ENCODE measurements at places on chromosomes 1 and 21. TPM values are rescaled to one million over a fixed set of nuclear protein-coding genes. Genes with fewer than 3 reads are reported as not detected.

Gene AVPR1B
- total RNA-seq: not detected

Gene FCRL5
- total RNA-seq: not detected

Gene TBX15
- not detected for total RNA-seq

Gene NUP210L
- total RNA-seq: under 0.01 TPM

DNA sequence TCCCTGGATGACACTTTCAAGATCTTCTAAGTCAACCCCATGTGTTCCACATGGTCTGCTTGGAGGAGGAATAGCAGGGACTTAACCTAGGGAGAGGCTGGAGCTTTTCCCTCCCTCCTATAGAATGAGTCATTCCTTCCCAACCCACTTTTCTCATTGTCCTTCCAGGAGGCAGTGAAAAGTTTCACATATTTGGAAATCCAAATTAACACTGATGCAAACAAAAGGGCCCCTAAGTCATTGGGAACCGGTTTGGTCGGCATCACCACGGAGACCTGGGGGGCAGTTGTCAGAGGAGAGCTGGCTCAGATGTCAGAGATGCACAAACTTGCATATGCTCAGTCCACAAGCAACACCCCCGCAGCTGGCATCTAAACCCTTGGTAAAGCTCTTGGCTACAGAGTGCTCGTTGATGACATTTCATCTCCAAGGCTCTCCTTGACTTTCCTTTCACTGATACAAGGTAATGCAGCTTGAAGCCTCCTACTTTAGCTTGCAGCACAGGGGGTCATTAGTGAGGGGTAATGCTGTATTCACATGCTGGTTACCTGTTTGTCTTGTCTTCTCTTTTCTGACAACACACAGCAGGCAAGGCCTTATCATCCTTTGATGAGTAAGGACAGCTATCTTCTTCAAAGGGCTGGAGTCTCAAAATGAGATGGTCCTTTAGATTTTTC is 12.3 kb upstream of the LRRC8D start:
- peak; percentile 84 for DNase-seq

- DNase-seq: peak; percentile 11
These were observed 12.0 kb downstream of the NCMAP start for GRCh38 chr1:24567792-24568388.

DNA sequence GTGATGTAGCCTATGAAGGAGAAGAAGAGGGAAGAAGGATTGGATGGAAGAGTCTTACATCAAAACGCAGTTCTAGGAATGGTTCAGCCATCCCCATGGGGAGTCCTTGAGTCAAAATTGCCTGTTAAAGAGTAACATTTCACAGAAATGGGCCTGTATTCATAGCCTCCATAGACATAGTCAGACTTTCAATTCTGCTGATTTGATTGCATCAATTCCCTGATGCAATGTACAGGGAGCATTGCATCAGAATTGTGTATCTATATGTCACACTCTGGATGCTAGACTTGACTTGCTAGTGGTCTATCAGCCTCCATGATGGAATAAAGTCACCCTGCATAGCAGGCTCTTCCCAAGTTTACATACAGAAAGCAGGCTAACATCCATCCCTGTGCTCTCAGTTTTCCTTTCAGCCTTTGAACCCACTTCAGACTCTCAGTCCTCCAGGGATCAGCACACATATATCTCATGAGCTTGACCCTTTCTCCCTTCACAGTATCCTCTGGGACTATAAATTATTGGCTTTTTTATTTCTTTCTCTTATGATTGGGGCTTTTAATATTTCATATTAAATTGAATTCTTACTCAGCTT is 1111.7 kb upstream of the B3GALT2 start:
- DNase-seq: no peak

- peak; percentile 80 for DNase-seq
These were observed 2.6 kb downstream of the RIMS3 start for GRCh38 chr1:40662864-40663263.

DNA sequence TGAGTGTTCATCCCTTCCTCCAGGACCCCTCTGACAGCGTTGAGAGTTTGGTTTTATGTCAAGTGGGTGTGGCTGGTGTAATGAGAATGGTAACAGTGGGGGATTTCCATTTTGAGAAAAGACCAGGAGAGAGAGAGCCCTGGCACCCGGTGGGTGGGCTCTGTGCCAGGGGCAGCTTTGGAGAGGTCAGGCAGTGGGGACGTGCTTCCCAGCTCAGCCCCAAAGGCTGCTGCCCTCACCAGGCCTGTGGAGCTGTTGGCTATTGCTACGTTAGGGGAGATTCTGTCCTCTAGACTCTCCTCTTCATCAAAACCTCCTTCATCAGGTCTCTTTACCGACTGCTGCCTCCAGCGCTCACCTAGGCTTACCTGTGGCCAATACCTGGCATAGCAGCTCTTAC is 176.3 kb downstream of the PTPRU start:
- DNase-seq: no peak

DNA sequence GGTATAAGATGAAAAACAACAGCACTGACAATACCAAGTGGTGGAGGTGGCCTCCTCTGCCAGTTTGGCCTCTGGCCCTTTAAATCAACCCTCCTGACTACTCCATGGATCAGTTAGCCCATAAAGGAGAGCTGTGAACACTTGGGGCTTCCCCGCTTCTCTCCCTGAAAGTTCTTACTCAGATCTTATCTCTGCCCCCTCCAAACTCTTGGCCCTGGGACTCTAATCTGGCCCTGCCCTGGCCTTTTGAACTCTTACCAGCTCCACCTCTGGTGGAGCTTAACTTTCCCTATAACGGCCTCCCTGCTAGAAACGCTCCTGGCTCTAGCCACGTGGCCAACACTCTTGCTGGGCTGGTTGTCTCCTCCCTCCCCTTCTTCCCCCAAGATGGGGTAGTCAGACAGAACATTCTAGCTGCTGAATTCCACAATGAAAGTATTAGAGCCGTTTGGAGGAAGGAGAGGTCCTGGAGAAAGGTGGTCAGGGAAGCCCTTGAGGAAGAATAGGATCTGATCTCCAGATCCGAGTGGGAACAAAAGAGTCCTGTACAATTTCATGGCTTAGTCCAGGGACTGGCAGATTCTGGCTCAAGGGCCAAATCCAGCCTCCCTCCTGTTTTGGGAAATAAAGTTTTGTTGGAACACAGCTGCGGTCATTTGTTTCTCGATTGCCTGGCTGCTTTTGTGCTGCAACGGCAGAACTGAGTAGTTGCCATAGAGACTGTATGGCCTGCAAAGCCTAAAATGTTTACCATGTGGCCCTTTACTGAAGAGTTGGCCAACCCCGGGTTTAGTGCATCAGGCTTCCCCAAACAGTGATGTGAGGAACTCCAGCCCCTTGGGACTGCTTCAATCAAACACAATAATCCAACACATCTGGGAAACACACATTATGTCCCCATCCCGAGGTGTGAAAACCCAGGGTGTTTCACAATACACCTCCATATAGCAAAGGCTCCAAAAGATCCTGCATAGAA is 9.5 kb upstream of the PIGR start:
- DNase-seq: no peak

DNA sequence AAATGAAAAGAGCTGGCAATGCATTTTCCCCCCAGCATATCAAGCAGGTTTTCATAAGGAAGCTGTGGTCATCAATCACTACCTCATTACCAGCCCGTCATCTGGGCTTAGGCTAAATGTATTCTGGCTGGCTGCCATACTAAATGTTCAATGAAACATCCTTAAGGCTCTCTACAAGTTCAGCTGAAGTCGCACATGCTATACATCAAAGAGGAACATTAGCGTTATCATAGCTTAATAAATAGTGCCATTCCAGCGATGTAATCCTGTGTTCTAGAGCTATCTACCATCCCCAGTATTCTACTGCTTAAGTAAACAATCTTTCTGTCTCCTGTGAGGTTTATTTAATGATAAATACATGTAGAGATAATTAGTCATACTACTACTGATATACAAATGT is 288.8 kb downstream of the DPYD start:
- peak; percentile 13 for DNase-seq

DNA sequence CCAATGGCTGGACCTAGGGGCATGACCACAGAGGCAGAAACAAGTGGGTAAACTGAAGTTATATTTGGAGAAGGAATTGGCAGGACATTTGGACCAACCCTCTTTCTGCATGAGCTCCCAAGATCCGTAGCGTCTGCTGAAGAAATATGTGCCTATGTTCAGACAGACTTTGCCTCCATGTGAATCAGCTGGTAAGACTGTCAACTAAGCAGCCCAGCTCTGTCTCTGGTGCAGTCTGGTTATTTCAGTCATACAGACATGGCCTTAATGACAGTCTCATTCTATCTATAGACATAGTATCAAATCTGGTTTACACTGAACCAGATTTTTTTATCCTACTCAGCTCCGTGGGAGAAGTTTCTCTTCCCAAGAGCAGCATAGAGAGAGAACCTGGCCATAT is 63.1 kb upstream of the PBX1 start:
- no peak for DNase-seq

DNA sequence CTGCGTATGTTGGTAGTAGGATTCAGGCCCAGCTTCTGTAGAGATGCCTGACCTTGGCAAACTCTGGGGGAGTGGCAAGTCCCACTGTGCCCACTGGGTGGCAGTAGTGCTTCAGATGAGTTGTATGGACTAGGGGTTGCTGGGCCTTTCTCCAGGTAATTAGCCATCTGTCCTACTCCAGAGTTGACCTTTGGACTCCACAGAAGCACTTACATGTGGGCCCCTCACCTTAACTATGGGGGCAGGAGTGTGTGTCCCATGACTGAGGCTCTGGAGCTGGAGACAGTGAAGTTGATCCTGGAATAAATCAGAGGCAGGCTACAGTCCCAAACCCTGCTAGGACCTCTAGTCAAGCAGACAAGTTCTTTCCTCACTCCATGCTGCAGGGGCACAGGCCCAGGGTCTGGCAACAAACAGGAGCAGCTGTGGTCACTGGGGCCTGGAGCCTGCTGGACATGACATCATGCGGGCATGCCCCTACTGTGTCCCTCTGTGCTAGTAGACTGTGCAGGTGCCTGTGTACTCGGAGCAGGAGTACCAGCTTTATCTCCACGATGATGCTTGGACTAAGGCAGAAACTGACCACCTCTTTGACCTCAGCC is 4.6 kb downstream of the DMAP1 start:
- DNase-seq: peak; percentile 40

- no peak for DNase-seq
These were observed 92.1 kb downstream of the TGFBR3 start for GRCh38 chr1:91793877-91794276.

- no peak for DNase-seq
These were observed 719.8 kb upstream of the ADGRL4 start for GRCh38 chr1:79726321-79726720.
